ENCODE measurements at places on chromosomes 12 and 14.

DNA sequence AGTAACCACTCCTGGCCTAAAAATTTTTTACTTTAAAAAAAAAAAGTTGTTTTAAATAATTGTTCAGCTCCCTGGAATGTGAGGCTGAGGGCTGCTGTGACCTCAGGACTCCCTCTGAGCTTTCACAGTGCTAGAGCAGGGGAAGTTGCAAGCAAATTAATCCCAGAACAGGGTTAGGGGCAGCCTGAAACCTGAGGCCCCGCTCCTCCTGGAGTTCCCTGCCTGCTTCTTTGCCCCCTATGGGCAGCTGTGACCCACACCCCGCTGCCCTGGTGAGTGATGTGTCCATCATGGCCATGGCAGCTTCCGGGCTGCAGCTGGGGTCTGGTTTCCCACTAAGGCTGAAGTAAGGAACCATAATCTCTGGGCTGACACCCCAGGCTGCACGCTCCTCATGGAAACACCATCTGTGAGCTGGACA lies 9.5 kb downstream of the RITA1 start:
- no peaks in the 10 kb centered on the region for H3K27me3 ChIP-seq
- H3K4me3 ChIP-seq, result no peak overlapping the region
- H3K4me1 ChIP-seq, result no peaks in the 10 kb centered on the region

DNA sequence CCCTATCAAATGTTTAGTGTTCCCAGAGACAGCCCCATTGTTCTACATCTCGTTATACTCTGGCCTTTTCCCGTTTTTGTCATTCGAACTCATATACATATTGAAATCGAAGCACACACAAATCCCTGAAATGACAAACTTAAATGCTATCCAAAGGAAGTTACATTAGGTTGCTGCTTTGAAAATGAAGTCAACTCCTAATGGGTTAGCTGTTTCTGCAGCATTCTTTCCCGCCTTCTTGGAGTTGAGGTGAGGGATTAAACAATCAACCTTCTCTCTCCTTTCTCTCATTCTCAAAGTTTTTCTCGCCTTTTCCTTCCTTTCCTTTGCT lies 642 bp upstream of the PHC1 start:
- no peak overlapping the region for H3K27ac ChIP-seq
- peaks cover 23% of the 10 kb centered on the region for H3K4me1 ChIP-seq
- DNase-seq, result no peak

- no peak overlapping the region for H3K27ac ChIP-seq
- peaks cover 33% of the 10 kb centered on the region for H3K27me3 ChIP-seq
- DNase-seq, result no peak
- H3K4me3 ChIP-seq, result no peak overlapping the region
- no peaks in the 10 kb centered on the region for H3K36me3 ChIP-seq
Observed at GRCh38 chr12:53829130-53829819, 77.5 kb upstream of the CISTR start.

GRCh38 chr12:52417740-52418139 lies 11.6 kb upstream of the KRT82 start:
- no peak for DNase-seq
- peaks cover 2% of the 10 kb centered on the region for H3K27me3 ChIP-seq
- no peak overlapping the region for H3K4me3 ChIP-seq
- no peak overlapping the region for H3K27ac ChIP-seq
- H3K36me3 ChIP-seq, result no peaks in the 10 kb centered on the region

- no peaks in the 10 kb centered on the region for H3K4me1 ChIP-seq
- no peak overlapping the region for H3K4me3 ChIP-seq
- no peak for DNase-seq
- H3K36me3 ChIP-seq, result no peaks in the 10 kb centered on the region
Observed at GRCh38 chr14:104577426-104577825, 2.1 kb upstream of the C14orf180 start.

DNA sequence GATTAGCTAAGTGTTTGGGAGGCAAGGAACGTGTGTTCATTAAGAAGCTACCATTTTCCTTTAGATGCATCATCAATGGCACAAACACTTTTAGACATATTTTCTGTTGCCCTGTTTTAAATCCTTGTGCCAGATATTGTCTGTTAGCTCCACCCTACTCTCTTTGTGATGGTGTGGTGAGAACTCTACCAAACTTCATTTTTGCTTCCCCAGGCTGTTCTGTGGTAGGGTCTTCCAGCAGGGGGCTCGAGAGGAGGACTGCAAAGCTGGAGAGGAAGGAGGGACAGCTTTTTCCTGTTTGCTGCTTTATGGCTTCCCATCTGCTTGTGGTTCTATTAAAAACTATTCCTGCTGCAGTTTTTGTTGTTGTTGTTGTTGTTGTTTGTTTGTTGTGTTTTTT lies 23.8 kb upstream of the STRAP start:
- H3K27ac ChIP-seq, result no peak overlapping the region
- no peak for DNase-seq
- H3K27me3 ChIP-seq, result peaks cover 11% of the 10 kb centered on the region

DNA sequence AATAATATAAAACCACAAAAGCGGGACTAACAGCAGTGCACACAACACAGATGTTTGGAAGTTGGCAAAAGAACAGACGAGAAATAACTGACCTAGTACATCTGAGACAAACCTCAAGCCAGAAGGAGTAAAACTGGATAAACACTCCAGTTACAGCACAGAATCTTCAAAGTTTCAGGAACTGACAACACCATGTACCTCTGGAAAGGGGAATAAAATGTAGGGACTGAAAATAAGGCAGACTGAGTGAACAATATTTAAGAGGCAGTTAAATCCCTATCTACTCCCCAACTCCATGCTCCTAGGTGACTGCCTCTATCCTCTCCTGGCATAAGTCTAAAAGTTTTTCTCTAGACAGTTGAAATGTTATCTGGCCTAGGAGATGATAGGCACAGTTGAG lies 57.9 kb downstream of the ZFYVE21 start:
- no peaks in the 10 kb centered on the region for H3K27me3 ChIP-seq
- no peaks in the 10 kb centered on the region for H3K4me1 ChIP-seq
- H3K36me3 ChIP-seq, result peaks cover 10% of the 10 kb centered on the region
- no peak for DNase-seq
- no peak overlapping the region for H3K4me3 ChIP-seq

GRCh38 chr12:93363841-93364297 lies 13.9 kb upstream of the NUDT4 start:
- H3K4me3 ChIP-seq, result peak overlapping the region; percentile 61
- H3K27me3 ChIP-seq, result no peaks in the 10 kb centered on the region
- H3K36me3 ChIP-seq, result no peaks in the 10 kb centered on the region
- H3K4me1 ChIP-seq, result peaks cover 22% of the 10 kb centered on the region

DNA sequence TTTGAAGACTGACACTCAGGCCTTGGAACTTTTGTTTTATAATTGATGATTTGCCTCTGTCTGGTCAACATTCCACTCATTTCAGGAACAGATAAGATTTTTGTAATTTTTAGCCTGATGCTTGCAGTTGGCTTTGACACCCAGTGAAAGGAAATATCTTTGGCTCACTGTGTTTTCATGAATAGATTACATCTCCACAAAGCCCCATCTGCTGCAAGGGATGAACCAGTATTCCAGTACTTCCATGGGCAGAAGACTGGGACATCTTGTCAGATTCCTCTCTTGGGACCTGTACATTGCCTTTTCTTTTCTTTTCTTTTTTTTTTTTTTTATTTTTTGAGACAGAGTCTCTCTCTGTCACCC lies 28.4 kb downstream of the GSG1 start:
- H3K36me3 ChIP-seq, result peaks cover 30% of the 10 kb centered on the region
- no peaks in the 10 kb centered on the region for H3K4me1 ChIP-seq
- H3K4me3 ChIP-seq, result no peak overlapping the region
- H3K27me3 ChIP-seq, result no peaks in the 10 kb centered on the region
- no peak for DNase-seq

- H3K27me3 ChIP-seq, result no peaks in the 10 kb centered on the region
- DNase-seq, result no peak
- no peaks in the 10 kb centered on the region for H3K36me3 ChIP-seq
- H3K4me3 ChIP-seq, result peak overlapping the region; percentile 95
- peaks cover 64% of the 10 kb centered on the region for H3K4me1 ChIP-seq
Observed at GRCh38 chr14:39268393-39268792, 34.7 kb downstream of the MIA2 start.

DNA sequence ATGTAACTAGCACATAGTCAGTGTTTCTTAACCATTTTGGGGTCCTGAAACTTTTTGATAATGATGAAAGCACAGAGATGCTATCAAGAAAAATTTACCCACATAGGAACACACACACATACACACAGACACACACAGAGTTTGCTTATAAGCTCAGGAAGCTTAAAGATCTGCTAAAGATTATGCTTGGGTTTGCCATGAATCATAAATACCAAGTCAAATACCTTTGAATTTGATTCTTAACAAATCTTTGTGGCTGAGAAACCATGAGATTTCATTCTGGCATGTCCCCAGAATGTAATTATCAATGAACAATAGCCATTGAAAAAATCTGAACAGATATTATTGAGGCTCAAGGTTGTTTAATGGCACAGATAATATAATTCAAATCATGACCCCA lies 89.2 kb downstream of the NTS start:
- no peak overlapping the region for H3K4me3 ChIP-seq
- no peaks in the 10 kb centered on the region for H3K27me3 ChIP-seq
- no peaks in the 10 kb centered on the region for H3K36me3 ChIP-seq
- no peaks in the 10 kb centered on the region for H3K4me1 ChIP-seq

- H3K36me3 ChIP-seq, result peaks cover 8% of the 10 kb centered on the region
- H3K27ac ChIP-seq, result no peak overlapping the region
- no peak for DNase-seq
- H3K27me3 ChIP-seq, result no peaks in the 10 kb centered on the region
- no peaks in the 10 kb centered on the region for H3K4me1 ChIP-seq
Observed at GRCh38 chr12:88590851-88591250, 10.6 kb upstream of the KITLG start.

GRCh38 chr12:20460956-20461355 lies 92.6 kb downstream of the PDE3A start:
- H3K36me3 ChIP-seq, result no peaks in the 10 kb centered on the region
- no peak overlapping the region for H3K4me3 ChIP-seq
- no peaks in the 10 kb centered on the region for H3K27me3 ChIP-seq
- H3K4me1 ChIP-seq, result no peaks in the 10 kb centered on the region
- H3K27ac ChIP-seq, result no peak overlapping the region
- DNase-seq, result no peak

DNA sequence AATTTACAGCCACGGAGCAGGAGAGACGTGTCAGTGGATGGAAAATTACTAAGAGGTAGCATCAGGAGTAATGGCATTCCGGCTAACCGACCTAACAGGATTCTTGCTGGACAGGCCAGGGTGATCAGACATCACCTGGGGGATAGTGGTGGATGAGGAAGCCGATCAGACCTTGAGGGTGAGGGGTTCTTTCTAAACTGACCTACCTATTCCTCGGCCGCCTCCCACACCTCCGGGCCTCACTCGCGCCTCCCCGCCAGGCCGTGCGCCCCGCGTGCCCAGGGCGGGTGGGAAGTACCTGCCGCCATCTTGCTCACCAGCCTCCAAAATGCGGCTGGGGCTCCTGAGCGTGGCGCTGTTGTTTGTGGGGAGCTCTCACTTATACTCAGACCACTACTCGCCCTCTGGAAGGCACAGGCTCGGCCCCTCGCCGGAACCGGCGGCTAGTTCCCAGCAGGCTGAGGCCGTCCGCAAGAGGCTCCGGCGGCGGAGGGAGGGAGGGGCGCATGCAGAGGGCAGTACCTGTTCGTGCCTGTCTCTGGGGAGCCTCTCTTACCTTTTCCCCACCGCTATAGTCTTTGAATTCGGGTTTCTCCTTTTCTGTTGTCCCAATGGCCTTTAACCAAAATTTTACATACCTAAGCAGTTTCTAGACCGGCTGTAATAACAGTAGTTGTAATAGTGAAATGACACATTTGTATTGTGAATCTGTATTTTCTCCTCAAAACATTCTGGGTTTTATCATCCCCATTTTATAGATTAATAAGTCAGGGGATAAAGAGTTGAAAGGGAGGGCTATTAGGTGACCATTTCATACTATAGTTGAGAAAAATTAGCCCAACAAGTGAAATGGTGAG lies at the start of gene TMPRSS12:
Gene TMPRSS12 (plus strand): TSS at position 290 of the 857 bp plus-strand sequence. CDS start 39 bp downstream, at position 329.
- DNase-seq, result no peak
- H3K27ac ChIP-seq, result no peak within 1 kb of the TSS
- H3K36me3 ChIP-seq, result peaks cover 2% of the 10 kb centered on the region
- no peak within 1 kb of the TSS for H3K4me3 ChIP-seq
- peaks cover 3% of the 10 kb centered on the region for H3K27me3 ChIP-seq

- H3K27ac ChIP-seq, result no peak overlapping the region
- peaks cover 35% of the 10 kb centered on the region for H3K4me1 ChIP-seq
- no peaks in the 10 kb centered on the region for H3K36me3 ChIP-seq
- no peak overlapping the region for H3K4me3 ChIP-seq
- DNase-seq, result no peak
Observed at GRCh38 chr12:11711651-11712327, 62.3 kb downstream of the ETV6 start.

DNA sequence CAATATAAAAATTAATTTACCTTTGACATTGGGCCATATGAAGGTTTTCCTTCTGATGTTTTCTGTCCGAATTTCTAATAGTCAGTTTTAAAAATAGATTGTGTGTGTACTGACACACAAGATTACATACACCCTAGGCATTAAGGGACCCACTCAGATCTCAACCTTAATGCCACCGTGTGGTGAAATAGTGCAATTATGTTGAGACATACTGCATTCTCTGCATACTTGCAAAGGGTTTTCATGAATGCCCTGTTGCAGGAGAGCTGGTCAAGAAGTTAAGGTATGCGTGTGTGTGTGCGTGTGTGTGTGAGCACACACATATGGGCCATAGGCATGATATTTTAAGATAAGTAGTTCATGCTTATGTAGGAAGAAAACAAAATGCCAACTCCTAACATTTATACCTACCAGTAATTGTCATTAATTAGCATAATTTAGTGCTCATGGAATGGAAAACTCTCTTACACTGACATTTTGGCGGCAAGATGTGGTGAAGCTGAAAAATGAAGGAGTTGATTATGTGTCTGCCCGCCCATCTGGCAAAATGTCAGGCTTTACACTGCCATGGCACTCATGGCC lies 58.8 kb downstream of the PIK3C2G start:
- no peak overlapping the region for H3K27ac ChIP-seq
- H3K4me1 ChIP-seq, result no peaks in the 10 kb centered on the region
- H3K4me3 ChIP-seq, result no peak overlapping the region
- DNase-seq, result no peak
- H3K27me3 ChIP-seq, result no peaks in the 10 kb centered on the region

DNA sequence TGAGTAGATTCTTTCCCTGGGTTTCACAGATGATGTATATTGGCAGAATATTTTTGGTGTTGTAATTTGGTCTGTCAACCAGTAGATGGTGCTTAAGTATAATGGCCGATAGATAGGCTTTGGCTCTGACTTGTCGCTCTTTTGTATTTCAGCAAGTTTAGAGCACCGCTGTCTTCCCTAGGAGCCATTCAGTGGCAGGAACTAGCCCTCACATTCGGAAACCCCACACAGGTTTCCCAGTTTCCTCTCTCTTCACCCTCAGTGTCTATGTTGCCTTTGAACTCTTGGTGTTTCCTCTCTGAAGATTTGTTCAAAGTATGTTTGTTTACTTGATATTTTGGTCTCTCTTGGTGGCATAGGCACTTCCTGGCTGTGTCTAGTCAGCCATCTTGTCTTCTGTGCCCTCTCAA lies 102.2 kb downstream of the GPHN start:
- no peak for DNase-seq
- H3K4me3 ChIP-seq, result peak overlapping the region; percentile 25
- no peak overlapping the region for H3K27ac ChIP-seq
- peaks cover 5% of the 10 kb centered on the region for H3K4me1 ChIP-seq
- H3K27me3 ChIP-seq, result no peaks in the 10 kb centered on the region
- H3K36me3 ChIP-seq, result peaks cover 16% of the 10 kb centered on the region
